ENCODE measurements at places on chromosomes 16 and 17. TPM values are rescaled to one million over a fixed set of nuclear protein-coding genes. Genes with fewer than 3 reads are reported as not detected.

Gene OTOA
- 0.10 TPM for total RNA-seq

Gene HS3ST2
- 0.20 TPM for total RNA-seq

Gene TMC7
- 0.30 TPM for total RNA-seq

Gene SPATA22
- total RNA-seq: not detected

Gene AOC2
- 2.6 TPM for total RNA-seq

Gene ZNF19
- 3.8 TPM for total RNA-seq

Gene ALG1
- total RNA-seq: 14.9 TPM

Gene ACACA
- total RNA-seq: 37.9 TPM
